Activated T-cell treated with anti-CD3 and anti-CD28 coated beads, Interleukin-2, amount 50 U/mL, for 48 hours (primary cell): ENCODE measurements at places on chromosomes 7 and 10.

GRCh38 chr10:67853512-67853911 lies 15.5 kb upstream of the DNAJC12 start:
- DNase-seq, result no peak

DNA sequence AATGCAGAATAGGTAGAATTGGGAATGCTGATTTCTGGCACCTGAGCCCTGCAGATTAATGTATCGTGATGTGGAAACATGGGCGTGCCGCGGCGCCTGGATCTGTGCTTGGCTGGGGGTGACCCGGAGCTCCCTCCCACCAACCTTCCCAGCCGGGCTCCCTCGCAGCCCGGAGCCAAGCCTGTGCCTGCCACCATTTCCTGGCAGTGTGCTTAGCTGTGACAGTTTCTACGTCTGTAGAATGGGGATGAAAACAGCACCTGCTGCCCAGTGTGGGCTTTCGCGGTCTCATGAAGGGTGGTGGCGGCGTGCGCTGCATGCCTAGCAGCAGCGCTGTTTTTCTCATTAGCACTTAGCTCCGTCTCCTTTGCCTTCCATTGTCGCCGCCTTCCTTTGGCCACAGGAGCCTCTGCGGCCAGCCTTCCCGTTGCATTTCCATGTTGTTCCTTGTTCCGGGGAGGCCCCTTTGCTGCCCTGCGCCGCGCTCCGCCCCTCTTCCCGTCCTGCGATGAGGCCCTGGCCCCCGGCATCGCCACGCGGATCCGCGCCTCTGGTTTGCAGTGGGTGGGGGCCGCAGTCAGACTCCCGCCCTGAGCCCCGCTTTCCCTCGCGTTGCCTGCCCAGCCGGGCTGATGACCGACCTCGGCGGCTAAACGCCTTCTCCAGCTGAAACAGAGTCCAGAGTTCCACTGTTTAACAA lies 84.2 kb downstream of the CUL1 start:
- DNase-seq, result no peak

- DNase-seq, result no peak
These were observed 37.1 kb downstream of the MAD1L1 start for GRCh38 chr7:2195400-2196246.

DNA sequence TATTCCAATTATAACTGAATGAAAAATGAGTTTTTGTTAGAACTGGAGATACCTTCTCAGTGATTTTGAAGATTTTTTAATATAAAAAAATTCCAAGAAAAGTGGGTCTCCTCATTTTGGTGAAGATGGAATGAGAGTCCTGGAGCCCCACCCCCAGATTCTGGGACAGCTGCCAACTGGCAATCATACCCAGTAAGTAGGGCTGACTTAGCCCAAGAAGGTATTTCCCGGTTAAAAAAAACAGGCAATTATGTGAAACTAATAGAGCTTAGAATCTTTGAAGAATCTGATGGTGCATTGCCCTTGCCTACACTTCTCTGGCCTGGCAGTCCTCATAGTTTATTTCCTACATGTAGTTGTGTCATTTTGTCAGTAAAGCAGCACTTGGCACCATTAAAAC lies 52.8 kb upstream of the VWDE start:
- DNase-seq, result no peak
